ENCODE measurements at places on chromosomes 4 and X.

GRCh38 chr4:141933978-141934377 lies 297.6 kb downstream of the IL15 start:
- no peak for DNase-seq

GRCh38 chr4:69095301-69095731 lies 958 bp upstream of the UGT2B7 start:
- no peak for DNase-seq

DNA sequence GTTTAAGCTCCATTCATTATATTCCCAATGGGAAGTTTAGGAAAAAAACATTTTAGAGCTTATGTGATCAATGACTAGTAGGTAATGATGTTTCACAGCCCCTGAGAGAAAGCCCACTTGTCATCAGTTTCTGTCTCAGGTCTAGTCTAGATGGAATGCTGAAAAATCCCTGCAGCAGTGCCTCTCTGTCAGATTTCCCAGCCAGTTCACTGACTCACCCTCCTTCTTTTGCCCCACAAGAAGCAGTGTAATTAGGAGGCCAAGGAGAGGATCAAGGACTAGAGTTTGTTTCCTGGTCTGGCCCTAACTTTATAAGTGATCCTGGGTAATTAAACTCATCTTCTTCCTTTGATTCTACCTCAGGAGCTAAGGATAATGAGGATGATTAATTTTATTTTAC lies 118.7 kb upstream of the ANXA3 start:
- DNase-seq: no peak

- DNase-seq: no peak
Observed at GRCh38 chrX:10714531-10714930, 94.1 kb upstream of the MID1 start.

- DNase-seq: no peak
Observed at GRCh38 chr4:7427831-7428260, 6.9 kb downstream of the PSAPL1 start.

GRCh38 chrX:66632473-66632872 lies 6.4 kb downstream of the EDA2R start:
- DNase-seq: no peak

GRCh38 chr4:126778348-126778747 lies 854.4 kb upstream of the INTU start:
- DNase-seq: no peak

DNA sequence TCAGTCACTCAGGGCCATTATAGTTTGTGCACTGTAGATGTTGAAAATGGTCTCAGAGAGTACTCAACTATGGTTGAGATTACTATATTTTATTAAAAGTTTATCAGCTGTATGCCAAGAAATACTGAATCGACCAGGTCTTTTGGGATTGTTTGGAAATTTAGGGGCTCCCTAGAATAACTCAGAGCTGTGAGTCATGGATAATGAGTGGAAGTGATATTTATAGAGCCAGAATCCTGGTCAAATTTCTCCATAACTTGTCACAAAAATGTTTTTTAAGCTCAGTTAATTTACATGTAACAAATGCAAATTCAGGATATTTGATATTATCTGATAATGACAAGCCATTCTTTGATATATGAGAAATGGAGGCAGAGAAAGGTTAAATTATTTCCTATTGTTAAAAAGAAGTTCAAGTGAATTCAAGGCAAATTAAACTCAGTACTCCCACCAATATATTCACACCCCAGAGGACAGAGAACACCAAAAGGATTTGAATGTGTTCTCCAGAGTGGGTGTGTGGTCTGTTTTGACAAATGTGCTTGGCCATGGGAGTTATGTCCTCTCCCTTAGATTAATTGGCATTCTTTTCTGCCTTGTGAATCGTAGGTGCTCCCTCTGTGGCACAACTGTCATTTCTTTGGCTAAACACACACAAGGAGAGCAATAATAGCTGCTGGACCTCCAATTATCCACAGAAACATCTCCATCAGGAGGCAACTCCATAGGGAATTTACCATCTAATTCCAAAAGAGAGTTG lies 37.7 kb downstream of the ARHGAP24 start:
- no peak for DNase-seq

DNA sequence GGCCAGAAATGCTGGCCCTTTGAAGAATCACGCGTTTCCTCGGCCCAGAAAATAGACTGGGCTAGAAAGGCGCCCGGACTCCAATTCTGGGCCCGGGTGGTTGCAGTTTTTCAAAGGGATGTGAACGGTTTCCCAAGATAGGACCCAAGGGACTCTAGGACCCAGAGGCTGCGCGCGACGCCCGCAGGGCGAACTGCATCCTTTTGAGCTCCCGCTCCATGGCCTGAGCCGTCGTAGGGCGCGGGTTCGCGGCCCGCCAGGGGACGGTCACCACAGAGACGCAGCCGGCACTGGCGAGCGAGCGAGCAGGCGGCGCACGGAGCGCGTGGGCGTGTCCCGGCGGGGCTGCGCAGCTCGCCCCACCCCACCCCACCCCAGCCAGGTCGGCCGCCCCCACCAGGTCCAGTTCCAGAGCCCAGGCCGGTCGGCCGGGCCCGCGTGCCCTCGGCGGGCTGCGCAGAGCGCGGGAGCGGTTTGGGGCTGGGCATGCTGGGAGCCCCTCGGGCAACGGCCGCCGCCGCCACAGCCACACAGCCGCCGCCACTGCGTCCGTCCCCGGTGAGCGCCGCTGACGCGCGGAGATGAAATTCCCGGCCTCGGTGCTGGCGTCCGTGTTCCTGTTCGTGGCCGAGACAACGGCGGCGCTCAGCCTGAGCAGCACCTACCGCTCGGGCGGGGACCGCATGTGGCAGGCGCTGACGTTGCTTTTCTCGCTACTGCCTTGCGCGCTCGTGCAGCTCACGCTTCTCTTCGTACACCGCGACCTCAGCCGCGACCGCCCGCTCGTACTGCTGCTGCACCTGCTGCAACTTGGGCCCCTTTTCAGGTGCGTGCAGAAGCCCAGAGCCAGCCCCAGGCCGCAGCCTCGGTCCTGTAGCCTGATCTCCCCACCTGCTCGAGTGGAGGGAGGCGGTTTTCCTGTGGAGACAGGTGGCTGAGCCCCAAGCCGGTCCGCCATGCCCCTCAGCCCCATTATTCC lies at the start of gene XK:
TSS of gene XK (plus strand) at position 411 of the 979 bp plus-strand sequence. CDS start at position 582, 171 bp downstream.
- peak; percentile 74 for DNase-seq

DNA sequence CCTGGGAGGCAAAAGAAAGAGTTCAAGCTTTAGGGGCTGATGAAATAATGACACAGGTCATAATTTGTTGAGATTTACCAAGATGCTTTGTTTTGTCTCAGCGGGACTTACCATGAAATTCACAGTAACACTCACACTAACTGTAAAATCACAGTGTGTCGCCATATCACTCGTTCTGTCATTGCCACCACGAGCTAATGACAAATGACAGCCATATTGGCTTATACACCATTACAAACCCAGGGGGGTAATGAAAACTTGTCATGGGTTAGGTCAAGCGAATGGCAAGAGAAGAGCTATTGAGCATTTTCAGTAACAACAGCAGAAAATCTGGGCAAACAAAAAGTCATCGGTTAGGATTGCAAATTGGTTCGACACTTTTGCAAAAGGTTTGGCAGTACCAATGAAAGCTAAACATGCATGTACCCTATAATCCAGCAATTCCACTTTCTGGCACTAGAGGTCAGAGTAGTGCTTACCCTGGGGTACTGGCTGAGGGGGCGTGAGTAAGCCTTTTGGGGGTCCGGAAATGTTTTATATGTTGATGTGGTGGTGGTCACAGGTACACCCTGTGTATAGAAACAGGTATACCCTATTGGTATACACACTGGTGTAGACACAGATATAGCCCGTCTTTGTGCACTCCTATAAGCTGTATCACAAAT lies 83.9 kb upstream of the RAI2 start:
- peak; percentile 4 for DNase-seq

DNA sequence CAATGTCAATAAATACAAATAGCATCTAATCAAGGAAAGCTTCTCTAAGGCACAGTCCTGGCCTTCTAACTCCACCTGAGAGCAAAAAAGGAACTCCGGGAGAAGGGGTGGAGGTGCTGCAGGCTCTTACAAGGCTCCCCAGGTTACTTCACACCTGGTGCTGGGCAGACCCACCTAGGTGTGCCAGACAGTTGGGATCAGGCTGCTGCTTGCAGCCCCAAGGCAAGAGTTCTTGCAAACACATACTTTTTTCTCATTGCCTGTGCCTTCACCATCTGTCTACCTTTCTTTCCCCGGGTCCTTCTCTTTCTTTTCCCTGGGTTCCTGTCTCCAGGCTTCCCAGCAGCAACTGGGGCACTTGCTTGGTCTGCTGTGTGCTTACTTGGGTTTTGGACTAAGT lies 81.4 kb upstream of the STIM2 start:
- DNase-seq: no peak

DNA sequence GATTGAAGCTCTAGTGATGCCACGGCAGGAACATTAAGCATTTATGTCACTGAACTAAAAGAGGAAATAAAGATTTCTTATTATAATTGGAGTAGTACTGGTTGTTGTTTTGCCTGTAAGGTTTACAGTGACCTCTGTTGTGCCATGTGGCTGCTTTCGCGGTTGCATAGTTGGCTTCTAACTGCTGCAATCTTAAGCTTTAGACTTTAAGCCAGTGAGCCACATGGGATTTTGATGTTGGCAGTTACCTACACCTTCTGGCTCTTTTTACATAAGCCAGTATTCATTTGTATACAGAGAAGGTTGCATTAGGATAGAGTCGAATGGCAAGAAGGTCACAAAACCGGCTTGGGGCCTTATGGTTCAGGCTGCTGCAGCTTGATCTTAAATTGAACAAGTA lies 1311.6 kb downstream of the RAPGEF2 start:
- DNase-seq: no peak

- no peak for DNase-seq
Observed at GRCh38 chr4:145679520-145679919, 426 bp upstream of the C4orf51 start.

GRCh38 chr4:117068120-117068519 lies 17.3 kb downstream of the TRAM1L1 start:
- DNase-seq: no peak

- DNase-seq: no peak
Observed at GRCh38 chr4:7799736-7800135, 139.9 kb downstream of the AFAP1 start.

GRCh38 chrX:119469313-119469635 lies 1.0 kb downstream of the SLC25A5 start:
- no peak for DNase-seq

- DNase-seq: no peak
Observed at GRCh38 chrX:150363561-150364346, 637 bp downstream of the MAMLD1 start.

GRCh38 chr4:36053930-36054329 lies 190.4 kb downstream of the ARAP2 start:
- DNase-seq: no peak

- no peak for DNase-seq
Observed at GRCh38 chr4:39528061-39528465, 824 bp upstream of the UGDH start.

GRCh38 chr4:174999407-174999806 lies 81.2 kb downstream of the ADAM29 start:
- no peak for DNase-seq

DNA sequence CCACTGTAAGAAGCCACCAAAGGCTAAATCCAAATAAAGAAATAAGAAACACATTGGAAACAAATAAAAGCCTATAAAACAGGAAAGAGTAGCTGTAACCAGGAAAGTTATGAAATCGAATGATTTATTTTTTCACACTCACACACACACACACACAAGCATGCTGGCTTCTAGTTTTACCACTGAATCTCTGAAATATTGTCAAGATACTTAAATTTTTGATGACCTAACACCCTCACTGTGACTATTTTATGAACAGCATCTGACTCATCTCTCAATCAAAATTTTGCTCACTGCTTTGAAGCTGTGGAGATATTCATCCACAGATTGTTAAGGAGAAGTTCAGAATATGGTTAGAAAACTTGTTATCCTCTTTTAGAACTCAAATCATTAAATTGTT lies 13.9 kb upstream of the GABRB1 start:
- no peak for DNase-seq

GRCh38 chrX:55624403-55624802 lies 1.2 kb downstream of the FOXR2 start:
- DNase-seq: no peak

- DNase-seq: no peak
Observed at GRCh38 chrX:136910565-136911035, 30.1 kb upstream of the RBMX start.
